Cerebellum (tissue), 4 donors: ENCODE measurements at places on chromosomes 13 and 19. TPM values are rescaled to one million over a fixed set of nuclear protein-coding genes. Genes with fewer than 3 reads are reported as not detected.

GRCh38 chr19:55113570-55114039 is 3.8 kb downstream of the PPP1R12C start:
- peak; percentile 23 for DNase-seq

DNA sequence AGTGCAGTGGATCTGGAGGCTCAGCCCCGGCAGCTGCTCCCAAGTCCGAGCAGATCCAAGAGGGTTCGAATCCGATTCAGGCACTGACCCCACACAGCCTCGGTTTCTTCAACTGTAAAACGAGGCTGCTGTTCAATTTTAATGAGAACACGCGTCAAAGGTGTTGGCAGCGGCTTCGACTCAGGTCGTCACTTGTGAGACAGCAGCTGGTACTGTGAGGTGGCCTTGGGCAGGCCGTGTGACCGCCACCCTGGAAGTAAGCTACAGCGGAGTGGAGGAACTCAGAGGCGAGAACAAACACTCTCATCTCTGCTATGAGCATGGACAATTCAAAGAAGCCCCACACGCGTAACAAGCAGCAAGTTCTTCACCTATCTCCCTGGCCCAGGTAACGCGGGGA is 9.7 kb downstream of the MAP2K2 start:
- DNase-seq: no peak

DNA sequence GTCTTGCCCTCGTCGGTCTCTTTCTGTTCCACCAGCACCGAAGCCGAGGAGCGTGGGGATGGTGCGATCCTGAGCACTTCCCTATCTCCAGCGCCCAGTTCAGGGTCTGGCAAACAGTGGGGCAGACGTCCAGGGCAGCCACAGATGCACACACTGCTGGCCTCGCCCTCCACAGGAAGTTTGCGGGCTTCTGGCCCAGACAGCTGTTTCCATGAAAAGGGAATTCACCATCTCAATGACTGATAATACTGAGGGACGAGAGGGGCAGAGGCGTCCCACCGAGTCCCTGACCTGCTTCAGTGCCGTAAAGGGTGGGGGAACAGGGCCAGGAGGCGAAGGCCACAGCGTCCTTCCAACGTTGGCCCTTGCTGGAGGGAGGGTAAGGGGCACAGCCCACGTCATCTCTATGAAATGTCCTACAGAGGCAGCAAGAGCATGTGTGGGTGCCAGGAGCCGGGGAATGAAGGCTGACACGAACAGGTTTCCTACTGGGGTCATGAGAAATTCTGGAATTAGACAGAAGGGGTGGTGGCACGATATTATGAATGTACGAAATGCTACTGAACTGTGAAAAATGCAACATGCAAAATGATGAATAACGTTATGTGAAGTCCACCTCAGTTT is 19.5 kb downstream of the SHC2 start:
- DNase-seq: no peak

- DNase-seq: no peak
Measured at GRCh38 chr19:3186891-3187661, 1.3 kb downstream of the NCLN start.

GRCh38 chr13:107678075-107678689 is 537.2 kb downstream of the LIG4 start:
- no peak for DNase-seq

DNA sequence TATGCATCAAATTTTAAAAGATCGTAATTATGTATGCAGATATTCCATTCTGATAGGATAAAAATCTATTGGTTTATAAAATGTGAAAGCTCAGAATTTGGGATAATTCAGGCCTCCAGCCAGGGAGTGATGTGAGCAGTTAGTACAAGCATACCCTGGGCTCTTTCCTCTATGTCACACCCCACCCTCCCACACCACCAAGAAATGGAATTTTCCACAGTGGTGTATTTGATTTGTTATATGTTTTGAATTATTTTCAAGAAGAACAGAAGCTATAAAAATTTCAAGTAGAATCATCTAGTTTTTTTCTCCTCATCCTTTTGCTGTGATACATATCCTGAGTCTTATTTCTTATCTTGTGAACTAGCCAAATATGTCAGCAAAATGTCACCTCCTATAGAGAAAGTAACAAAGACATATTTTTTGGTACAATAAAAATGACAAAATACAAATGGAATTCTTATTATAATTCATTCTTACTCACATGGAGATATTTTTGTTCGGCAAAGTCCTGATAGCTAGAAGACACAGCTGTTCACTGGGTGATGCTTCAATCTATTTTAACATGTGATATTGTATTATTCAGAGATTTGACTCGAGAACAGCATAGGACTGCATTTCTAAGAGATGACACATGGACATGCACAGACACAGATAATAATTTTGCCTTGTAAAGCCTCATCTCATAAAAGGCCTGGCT is 61.2 kb upstream of the FRY start:
- peak; percentile 13 for DNase-seq

GRCh38 chr13:20565115-20565736 is 1.7 kb upstream of the IFT88 start:
- no peak for DNase-seq

The THAP8 gene
- 1.7 TPM for total RNA-seq

The TEX101 gene
- total RNA-seq: not detected

GRCh38 chr13:90872491-90873025 is 474.9 kb upstream of the MIR17HG start:
- no peak for DNase-seq

- no peak for DNase-seq
Measured at GRCh38 chr13:37091835-37092234, 13.6 kb downstream of the CSNK1A1L start.

The KLK14 gene
- total RNA-seq: not detected

DNA sequence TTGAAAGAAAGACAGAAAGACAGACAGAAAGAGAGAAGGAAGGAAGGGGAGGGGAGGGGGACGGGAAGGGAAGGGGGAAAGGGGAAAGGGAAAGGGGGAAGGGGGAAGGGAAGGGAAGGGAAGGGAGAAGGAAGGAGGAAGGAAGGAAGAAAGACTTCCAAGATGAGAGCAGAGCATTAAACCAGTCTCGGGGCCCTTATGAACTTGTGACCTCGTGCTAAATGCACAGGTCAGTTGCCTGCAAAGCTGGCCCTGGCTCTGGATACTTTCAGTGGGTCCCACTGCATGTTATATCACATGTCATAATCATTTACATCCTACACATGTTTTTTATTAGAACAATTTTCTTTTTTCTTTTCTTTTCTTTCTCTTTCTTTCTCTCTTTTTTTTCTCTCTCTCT is 24.2 kb upstream of the ABCC4 start:
- DNase-seq: no peak

- no peak for DNase-seq
Measured at GRCh38 chr13:111530137-111530870, 209.9 kb downstream of the TEX29 start.
